ENCODE measurements at places on chromosomes 11 and 22.
A peak's percentile ranks its signal among the peaks of the same experiment; 100 is the strongest.

GRCh38 chr11:17386331-17387084, 2.0 kb downstream of the KCNJ11 start:
- DNase-seq, result peak; percentile 43

DNA sequence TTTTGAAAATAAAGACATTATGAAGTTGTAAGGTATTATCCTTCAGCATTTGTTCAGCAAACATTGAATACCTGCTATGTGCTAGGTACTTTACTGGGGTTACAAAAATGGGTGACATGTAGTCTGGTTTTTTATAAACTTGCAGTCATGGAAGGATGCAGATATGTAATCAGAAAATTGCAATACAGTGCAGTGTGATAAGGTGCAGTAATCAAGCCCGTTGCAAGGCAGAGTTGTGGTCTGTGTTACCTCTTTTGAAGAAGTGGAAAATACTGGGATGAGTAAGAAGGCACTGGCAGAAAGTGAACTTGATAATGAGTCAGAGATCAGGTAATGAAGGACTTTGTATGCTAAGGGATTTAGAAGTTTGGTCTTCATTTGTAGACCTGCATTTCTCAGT, 8.1 kb downstream of the FBXO7 start:
- DNase-seq, result peak; percentile 34

DNA sequence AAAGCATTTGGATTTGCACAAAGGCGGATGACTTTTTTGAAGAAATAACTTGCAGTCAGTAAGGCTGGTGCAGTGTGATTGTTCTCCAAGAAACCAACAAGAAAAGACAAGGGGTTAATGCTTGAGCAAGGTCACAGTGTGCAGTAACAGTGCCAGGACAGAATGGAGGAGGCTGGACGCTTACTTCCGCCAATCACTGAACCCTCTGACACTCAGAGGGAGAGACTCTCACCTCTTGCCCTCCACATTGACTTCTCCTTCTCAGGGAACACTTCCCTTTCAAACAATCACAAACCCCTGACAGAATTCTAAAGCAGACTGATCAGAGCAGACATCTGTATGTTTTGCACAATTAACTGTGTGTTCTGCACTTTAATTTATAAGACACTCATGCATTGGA, 228.4 kb downstream of the BLID start:
- no peak for DNase-seq

GRCh38 chr22:24244144-24244787, 616 bp downstream of the GGT5 start:
- DNase-seq, result no peak

GRCh38 chr11:122808478-122808869, 29.8 kb upstream of the CRTAM start:
- DNase-seq, result no peak

DNA sequence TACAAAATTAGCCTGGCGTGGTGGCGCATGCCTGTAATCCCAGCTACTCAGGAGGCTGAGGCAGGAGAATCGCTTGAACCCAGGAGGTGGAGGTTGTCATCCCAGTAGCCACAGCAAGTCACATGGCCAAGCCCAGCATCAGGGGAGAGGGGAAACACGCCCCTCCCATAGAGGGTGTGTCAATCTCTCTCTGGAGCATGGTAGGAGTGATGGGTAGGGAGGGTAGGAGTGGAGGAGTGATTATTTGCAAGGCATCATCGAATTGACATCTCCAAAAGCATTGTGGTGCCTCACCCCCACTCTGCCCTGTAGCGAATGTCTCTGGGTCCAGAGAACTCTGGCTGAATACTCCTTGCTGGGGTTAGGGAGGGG, 6.1 kb upstream of the SSTR3 start:
- DNase-seq, result no peak

DNA sequence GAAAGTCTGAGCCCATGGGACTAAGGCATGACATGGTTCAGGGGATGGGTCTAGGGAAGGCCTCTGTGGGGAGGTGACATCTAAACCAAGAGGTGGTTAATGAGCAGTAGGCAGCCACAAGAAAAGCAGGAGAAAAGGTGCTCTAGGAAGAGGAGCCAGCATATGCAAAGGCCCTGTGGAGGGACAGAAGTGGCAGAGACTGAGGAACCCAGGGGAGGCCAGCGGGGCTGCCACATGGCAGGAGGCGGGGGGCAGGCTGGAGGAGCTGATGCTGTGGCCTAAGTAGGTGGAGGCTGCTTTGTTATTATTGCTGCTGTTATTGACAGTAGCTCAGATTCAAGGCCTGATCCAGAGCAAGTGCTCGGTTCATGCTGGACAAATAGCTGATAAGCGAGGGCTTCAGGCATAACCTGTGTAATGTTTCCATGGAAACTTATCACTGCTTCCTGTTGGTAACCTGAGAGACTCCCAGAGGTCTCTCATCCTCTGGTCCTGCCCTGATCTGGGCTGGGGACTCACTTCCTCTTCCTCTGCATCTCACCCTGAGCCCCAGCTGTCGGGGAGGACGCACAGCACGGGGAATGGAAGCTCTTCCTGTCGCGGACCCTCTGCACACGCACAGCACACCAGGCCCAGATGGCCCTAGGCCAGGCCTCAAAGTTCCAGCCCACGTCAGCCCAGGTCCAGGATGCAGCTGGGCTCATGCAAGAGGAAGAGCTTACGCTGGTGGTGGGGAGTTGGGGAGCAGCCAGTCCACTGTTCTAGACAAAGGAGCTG, 75.2 kb upstream of the TP53I11 start:
- no peak for DNase-seq

DNA sequence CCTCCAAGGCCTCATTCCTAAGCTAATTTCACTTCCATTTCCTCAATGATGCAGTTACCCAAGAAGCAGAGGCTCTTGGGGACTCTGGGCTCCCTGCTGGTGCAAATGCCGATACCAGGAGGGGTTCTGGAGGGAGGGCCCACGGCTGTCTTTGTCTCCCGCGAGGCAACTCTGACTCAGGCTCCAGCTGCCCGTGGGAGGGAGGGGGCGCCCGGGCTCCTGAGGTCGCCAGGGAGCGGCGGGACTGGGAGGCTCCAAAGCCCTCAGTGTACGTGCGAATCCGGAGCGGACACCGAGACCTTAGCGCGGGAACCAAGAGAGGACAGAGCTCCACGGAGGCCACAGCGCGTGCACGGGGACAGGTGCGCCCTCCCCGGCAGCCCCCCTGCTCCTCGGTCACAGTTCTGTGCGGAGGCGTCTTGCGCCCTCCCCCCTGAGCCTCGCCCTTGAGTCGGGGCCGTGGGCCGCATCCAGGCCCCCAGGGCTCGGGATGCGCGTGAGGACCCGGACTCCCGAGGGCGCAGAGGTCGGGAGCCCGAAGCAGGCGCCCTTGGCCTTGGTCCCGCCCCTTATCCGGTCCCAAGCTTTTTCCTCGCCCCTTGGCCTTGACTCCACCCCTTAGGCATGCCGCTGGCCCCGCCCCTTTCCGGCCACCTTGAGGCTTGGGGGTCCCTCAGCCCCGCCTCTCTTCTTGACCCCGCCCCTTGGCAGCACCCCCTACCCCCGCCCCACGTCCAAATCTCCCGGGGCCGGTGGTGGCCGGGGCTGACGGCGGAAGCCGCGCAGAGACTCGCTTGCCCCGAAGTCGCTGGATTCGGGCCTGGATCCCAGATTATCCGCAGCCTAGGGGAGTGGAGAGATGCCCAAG, 4.7 kb upstream of the SHISA8 start:
- DNase-seq, result no peak

GRCh38 chr11:26731084-26731456, 9.2 kb upstream of the SLC5A12 start:
- no peak for DNase-seq

GRCh38 chr11:65119670-65119995, 2.1 kb upstream of the ZNHIT2 start:
- no peak for DNase-seq

- peak; percentile 83 for DNase-seq
Measured at GRCh38 chr11:67277231-67277961, 11.1 kb downstream of the GRK2 start.

DNA sequence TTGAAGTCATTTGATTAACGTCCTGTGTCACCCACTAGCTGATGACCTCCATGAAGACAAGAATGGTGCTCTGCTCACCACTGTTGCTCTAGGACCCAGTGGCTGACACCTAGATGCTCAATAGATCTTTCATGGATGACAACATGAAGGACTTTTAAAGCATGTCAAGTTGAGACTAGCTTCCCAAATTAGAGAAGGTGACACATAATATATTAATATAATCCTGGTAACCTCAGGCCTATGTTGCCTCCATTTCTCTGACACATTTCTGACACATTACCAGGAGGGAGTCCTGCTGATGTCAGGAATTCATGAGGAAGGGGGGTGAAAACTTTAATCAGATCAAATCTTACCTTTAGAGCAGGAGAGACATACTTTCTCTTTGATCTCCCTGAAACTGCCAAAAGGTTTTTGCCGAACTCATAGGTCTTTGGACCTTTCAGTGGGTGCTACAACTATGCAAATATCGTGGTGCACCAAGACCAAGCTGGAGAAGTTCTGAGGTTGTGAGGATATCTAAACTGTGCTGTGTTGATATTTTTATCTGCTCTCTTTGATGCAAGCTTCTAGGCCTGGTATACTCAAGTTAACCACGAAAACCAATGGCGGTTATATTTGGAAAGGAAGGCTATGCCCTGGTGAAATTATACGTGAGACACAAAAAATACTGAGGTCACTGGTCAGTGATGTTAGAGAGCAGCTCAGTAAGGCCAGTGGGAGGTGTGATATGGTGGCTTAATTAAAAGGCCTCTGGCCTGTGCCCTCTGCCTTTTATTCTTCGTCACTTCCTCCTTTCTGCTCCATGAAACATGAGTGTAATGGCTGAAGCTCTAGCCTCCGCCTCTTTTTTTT, 13.2 kb upstream of the AMPD3 start:
- peak; percentile 19 for DNase-seq

GRCh38 chr11:120499859-120500258, 11.7 kb upstream of the GRIK4 start:
- DNase-seq, result no peak

- no peak for DNase-seq
Measured at GRCh38 chr22:36606114-36606513, 77.1 kb upstream of the EIF3D start.

GRCh38 chr11:22976146-22976545, 115.9 kb upstream of the CCDC179 start:
- peak; percentile 29 for DNase-seq

DNA sequence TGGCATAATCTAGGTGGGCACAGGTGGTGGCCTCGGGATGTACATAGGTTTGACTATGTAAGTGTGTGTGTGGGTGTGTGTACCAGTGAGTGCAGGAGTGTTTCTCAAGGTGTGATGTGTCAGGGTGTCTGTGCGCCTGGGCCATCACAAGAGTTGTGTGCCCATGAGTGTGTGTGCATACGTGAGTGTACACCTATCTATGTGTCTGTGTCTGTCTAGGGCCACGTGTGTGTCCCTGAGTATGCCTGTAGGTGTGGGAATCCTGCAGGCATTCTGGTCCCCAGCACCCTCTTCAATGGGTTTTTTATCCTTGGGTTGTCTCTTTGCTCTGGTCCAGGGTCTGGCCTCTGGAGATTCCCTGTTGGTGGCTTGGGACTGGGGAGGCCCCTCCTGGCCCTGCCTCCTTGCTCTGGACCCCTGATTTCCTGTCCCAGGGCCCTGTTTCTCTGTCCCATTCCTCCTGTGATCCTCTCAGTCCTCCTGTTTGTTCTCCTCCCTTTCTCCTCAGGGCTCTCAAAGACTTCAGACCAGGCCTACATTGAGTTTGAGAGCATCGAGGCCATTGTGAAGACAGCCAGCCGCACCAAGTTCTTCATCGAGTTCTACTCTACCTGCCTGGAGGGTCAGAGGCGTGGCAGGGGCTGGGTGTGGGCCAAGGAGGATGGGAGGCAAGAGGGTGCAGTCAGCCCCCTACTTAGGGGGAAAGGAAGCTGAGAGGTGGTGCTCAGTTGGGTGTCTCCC, 9.4 kb downstream of the INPPL1 start:
- DNase-seq, result no peak

GRCh38 chr22:25182131-25183110, 17.2 kb upstream of the CRYBB3 start:
- DNase-seq, result no peak

DNA sequence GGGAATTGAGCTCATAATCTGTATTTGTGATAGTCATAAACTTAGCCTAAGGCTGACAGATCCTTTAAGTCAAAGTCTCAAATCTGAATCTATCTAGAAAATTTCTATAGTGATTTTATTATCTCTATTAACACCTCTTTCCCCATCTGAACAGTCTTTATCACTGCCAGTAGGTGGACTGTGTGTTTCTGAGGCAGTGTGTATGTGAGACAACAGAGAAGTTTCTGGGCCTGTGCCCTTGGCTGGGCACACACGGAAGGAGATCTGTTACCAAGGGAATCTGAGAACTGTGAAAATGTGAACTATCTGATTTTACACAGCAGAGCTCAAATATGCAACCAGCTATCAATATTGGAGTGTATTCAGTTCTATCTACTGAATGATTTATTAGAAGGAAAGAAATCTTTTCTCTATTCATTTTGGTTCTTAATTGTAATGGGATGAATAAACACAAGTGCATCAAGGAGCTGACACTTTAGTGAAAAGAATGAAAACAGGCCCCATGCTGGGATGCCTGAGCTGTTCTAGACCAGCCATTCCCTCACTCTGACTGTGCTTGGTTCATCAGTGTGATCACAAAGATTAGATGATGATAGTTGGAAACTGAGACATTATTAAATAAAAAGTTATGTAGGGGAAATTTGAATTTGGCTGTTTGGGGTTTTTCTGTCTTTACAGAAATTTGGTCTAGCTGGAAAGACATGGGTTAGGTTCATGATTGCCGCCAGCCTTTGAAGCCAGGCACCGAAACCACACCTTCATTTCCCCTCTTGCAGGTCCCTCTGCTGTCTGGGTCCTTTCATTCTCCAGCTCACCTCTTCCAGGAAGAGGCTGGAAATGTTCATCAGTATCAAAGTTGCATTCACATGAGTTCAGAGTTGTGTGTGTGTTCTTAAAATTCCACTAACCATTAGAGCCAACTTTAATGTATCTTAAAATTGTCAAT, 68.1 kb downstream of the LIF start:
- DNase-seq, result no peak

- no peak for DNase-seq
Measured at GRCh38 chr22:46259374-46259773, 3.8 kb downstream of the PKDREJ start.

Data from stimulated activated naive CD8-positive, alpha-beta T cell treated with anti-CD3 and anti-CD28 coated beads, Interleukin-15, amount 100 ng/mL, for 72 hours (primary cell).